ENCODE measurements at places on chromosomes 1 and 21.

GRCh38 chr1:188735567-188735966, 1742.1 kb downstream of the BRINP3 start:
- no peak for DNase-seq

DNA sequence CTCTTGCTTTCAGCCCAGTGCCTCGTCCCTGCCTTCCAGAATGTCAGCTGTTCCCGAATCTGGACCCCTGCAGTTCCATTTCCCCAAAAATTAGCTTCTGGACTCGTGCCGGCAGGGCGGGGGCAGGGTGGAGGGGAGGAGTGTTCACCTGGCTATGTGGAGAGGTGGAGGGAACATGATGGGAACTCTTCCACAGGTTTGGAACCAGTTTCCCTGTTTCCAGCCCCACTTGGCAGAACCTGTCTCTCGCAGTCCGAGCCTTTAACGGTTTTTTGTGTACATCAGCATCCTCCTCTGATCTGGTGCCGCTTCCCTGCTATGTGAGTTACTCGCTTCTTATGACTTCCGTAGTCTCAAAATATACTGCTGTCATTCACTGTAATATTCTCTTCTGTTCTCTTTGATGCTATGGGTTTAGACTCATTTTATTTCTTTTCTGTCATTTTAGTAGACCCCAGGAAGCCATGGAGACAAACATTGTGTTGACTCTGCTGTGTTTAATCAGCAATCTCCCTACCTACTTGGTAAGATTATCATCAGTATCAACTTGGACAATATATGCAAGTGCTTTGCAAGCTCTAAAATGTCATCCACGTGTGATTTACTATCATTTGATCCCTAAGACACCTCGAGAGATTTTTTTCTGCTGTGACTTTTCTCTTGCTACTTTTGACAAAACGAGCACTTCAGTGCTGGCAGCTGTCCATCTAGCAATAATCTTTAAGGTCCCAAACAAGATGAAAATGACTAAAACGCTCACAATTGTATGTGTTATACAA, 33.3 kb upstream of the HNRNPU start:
- DNase-seq: no peak

DNA sequence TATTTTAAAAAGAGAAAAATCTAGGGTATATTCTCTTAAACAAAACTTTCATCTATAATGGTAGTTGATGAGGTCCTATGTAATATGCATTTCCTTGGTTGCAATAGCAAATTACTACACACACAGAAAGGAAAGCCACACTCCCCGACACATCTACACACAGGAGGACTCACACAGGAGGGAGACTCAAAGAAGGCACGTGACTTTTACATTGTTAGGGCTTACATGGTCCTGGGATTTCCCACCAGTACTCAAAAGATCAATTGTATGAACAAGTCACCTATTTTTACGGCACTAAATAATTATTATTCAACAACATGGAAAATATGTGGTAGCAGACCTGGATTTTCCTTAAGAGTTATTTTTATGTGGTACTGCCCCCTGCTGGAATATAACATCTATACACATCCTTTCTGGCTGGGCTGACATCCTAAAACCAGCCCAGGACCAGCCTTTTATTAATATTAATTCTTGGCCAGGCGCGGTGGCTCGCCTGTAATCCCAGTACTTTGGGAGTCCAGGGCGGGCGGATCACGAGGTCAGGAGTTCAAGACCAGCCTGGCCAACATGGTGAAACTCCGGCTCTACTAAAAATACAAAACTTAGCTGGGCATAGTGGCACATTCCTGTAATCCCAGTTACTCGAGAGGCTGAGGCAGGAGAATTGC, 33.9 kb upstream of the LGALS8 start:
- no peak for DNase-seq

DNA sequence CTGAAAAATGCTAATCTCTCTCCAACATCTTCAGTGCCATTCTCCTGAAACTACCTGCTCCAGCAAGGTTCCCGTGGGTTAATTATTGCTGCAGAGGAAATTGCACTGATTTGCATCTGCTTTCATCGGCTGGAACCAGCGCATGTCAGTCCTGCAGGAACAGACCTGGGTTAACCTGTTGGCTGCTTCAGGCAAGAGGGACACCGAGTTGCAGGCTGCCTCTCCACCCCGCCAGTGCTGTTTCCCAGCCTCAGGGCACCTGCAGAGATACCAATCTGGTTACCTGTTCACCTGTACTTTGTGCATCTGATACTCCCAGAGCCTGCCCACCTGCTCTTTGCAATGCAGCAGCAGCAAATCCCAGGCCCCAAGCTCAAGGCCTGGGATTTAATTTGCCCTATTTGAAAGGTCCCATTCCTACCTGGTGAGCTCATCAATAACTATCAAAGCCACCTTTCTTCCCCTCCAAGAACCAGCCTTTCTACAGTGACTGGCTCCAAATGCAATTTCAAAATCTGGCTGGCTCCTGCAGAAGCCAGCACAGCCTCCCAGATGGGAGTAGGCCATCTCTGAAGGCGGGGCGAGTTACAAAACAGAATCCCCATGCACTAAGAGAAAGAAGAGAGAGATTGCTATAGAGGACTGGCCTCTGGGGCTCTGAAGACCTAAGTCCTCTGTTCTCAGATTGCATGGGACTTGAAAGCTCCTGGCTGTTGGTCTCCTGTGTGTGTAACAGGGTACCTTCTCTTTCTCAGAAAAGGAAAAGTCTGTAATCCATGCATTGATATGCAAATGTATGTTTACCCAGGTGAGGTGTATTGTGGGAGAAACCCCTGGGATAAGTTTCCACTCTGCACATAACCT, 67.8 kb downstream of the TOMM20 start:
- DNase-seq: no peak

GRCh38 chr1:27655151-27655937, 16.6 kb downstream of the IFI6 start:
- DNase-seq: no peak

DNA sequence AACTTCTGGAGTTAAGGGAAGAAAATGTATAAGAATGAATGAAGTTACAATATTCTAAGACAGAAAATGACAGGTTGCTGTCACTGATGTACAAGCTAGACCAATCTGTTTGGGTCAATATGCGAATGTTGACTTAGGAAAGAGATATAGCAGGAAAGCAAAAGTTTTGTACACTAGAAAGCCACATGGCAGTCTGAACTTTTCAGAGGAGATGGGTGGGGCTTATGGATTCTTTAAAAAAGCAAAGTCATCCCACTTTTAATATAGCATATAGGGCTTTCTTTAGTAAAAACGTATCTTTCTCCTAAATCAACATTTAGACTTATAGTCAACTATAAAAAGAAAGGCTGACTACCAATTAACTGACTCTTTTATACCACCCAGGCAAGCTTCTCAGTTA, 381.2 kb downstream of the PTPRC start:
- no peak for DNase-seq

DNA sequence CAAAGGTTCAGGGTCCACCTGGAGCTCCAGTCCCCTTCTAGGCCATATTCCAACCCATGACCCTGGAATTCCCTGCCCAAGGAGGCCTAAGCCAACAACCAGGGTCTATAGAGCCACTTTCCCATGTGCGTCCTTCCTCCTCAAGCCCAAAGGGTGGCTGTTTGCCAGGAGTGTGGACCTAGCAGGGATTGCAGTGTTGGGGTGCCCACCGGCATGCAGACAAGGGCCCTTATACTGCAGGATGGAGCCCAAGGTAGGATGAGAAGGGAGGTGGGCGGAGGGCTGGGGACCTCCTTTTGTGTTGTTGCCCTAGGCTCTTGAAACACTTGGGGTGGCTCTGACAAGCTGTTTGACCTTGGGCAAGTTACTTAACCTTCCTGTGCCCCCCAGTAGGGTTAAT, 19.7 kb upstream of the ADGRB2 start:
- DNase-seq: no peak

DNA sequence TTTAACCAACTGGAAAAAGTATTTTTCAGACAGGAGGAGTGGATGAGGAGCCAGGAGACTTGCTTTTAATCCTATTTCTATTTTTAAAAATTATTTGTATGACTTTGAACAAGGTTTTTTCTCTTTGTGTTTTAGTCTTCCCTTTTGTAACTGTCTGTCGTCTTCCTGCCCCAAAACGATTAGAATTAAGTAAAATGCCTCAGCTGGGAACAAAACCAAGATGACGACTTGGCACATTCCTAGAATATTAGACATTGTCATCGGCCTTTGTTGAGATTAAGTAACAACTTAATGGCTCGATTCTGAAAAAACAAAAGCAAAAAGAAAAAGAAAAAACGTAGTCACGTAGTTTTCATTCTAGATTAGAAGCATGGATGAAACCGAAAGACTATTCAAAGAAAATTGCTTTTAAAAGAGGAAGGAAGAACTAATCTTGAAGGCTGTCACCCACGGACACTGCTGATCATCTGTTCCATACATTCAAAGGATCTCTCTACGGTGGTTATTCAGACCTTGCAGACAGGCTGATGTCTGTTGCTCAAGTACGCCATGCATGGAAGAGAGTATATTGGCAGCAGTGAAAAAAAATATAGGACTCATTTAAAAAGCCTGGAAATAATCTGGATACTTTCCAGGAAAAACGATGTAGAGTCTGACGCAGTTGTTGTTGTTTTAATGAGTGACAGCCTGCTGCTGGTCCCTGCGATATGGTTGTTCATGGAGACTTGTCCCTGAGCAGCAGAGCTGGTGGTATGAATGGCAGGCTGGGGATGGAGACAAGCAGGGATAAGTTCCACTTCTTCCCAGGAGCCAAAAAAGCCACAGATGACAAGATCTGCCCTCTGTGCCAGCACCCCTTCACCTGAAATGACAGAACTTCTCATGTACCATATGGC, 16.8 kb downstream of the GNG4 start:
- no peak for DNase-seq

DNA sequence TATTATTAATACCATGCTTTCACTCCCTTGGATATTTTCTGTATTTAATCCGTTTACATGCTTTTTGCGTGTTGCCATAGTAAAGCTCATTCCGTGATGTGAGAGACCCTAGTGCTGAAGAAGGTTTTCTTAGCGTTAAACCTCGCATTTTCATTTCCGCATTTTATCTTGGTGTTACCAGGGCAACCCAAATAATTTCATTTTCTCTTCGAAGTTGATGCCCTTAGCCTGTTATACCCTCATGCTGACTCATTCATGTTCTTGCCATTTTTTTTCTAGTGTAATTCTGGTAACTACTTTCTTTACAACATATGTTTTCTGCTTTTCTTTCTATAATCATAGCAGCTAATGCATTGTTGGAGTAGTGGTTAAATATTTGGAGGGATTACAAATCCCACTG, 37.2 kb downstream of the LRRC8C start:
- no peak for DNase-seq

DNA sequence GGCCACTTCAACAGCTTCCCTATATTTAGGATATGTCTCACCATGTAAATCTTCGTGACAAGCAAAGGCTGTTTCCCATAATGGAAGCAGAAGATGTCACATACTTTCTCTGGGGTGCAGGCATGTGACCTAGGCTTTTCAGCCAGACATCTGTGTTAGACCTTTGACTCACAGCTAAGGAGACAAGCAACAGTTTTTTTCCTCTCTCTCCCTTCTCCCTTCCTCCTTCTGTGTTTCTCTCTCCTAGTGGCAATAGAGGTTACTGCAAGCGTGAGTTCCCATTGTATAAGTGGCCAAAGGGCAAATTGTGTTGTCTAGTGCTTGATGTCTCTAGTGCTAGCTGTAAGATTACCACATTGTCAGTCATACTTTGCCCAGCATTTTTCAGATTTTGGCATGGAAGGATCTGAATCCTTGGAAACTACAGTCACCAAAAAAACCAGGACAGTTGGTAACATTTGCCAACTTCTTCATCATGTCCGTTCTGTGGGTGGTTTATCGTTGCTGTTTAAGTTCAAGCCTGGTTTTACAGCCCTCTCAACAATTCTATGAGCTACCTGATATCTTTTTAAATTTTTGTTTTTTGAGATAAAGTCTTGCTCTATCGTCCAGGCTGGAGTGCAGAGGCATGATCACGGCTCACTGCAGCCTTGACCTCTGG, 44.4 kb upstream of the RABGAP1L start:
- DNase-seq: no peak

- no peak for DNase-seq
Observed at GRCh38 chr1:192512426-192513162, 63.0 kb upstream of the RGS1 start.

DNA sequence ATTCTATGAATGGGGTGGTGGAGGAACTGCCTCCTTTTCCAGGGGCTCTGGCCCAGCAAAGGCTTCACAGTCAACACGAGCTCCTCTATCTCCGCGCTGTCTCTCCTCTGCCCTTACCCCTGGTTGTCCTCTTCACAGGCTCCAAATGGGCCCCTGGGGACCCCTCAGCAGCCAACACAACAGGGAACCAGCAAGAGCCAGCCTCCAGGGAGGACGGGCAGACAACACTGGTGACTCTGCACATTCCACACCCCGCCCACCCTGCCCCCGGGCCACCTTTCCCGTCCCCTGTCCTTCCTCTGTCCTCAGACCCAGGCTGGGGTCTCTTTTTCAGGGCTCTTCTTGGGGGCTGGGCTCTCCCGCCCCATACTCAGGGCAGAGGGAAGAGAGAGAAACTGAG, 17.5 kb upstream of the ETV3 start:
- no peak for DNase-seq

- no peak for DNase-seq
Observed at GRCh38 chr1:228378873-228379460, 27.7 kb downstream of the TRIM11 start.

- DNase-seq: no peak
Observed at GRCh38 chr1:7043719-7044535, 258.7 kb downstream of the CAMTA1 start.

DNA sequence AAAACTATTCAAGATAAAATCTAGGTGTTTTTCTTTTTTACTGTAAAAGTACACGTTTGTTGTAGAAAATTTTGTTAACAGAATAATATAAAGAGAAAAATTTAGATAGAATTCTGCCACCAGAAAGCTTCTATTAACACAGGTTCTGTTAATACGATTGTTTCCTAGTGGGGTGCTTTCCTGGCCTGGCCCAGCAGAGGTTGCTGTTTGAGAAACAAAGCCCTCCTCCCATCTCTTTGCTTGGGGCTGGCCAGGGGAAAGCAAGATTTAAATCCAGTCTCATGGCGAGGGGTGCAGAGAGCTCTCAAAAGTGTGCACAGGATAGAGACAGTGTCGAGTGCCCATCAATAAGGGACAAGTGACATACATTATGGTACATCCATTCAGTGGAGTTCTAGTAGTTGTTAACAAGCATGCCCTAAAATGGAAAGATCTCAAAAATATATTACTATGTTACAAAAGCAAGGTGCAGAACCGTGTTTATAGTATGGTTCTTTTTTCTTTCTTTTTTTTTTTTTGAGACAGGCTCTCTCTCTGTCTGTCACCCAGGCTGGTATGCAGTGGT, 14.6 kb upstream of the ACBD3 start:
- DNase-seq: no peak

DNA sequence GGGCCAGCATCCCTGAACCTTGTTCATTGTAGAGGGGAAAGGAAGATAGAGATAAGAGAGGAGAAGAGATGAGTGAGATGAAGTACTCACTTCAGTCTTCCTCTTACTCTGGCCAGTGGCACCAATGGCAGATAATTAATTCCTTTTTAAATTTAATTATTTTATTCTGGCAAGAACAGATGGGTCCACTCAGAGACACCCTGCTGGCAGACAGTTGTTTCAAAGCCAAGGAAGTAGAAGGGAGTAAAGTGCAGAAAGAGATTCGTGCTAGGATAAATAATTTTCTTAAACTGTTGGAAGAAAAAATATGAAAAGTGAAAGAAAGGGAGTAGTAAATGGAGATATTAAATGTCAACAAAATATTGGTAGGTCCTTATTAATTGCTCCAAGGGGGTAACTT, 7.7 kb upstream of the GJA5 start:
- no peak for DNase-seq

Measured in effector CD8-positive, alpha-beta T cell (primary cell).